Astrocyte (in vitro differentiated cells and primary cell): ENCODE measurements at places on chromosomes 2 and 18. TPM values are rescaled to one million over a fixed set of nuclear protein-coding genes. Genes with fewer than 3 reads are reported as not detected.

- DNase-seq, result peak; percentile 10
Measured at GRCh38 chr2:127106457-127106990, 430 bp downstream of the BIN1 start.

DNA sequence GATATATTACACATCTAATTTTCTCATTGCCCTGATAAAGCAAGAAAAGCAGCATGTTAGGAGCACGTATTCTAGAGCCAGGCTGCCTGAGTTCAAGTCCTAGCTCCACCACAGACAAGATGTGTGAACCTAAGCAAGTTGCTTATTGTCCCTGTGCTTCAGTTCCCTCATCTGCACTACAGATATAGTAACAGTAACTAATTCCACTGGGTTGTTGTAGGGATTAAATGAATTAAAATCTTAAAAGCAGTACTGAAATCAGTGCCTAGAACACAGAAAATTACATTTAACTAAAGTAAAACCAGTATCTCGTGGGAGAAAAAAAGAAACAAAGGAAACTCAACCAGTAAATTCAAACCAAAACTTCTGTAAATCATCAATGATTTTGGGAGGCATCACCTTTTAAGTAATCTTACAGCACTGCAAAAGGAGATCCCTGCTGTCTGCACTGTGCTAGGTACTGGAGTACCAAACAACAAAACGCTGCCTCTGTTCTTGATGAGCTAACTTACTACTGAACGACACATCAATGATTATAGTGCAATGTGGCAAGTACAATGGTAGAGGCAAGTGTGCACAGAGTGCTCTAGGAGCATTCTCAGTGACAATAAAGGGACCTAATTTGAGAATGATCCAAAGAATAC, 7.9 kb downstream of the MAP3K2 start:
- DNase-seq, result no peak

DNA sequence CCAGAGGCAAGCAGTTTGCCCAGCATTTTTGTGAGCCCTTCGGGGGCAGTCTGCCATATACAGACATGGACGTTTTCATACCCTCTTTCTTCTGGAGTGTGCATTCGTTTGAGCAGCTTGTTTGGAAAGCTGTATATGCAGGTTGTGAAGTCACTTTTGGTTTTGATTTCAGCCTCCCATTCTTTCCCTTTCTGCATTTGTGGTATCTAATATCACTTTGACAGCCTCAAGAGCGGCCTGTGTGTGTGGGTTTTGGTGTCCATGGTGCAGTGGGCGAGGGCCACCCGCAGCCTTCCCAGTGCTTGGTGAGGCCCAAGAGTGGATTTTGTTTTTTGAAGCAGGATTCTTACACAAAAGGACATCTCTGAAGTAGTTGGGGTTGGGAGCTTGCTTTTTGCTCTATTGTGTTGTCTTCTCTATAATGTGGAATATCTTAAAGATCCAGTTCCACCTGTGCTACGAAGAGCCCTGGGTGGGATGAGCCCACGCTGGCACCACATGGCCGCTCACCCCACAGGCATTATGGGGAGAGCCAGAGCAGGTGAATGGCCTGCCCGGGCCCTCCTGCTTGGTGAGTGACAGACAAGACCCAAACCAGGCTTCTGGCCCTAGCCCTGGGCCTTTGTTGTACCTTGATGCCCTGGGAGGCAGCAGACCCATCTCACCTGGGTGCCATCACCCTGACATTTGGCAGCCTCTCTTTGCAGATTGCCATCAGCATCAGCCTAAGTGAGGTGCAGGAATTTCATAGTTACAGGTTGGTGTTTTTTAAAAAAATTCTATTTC, 29.5 kb downstream of the INPP4A start:
- no peak for DNase-seq

DNA sequence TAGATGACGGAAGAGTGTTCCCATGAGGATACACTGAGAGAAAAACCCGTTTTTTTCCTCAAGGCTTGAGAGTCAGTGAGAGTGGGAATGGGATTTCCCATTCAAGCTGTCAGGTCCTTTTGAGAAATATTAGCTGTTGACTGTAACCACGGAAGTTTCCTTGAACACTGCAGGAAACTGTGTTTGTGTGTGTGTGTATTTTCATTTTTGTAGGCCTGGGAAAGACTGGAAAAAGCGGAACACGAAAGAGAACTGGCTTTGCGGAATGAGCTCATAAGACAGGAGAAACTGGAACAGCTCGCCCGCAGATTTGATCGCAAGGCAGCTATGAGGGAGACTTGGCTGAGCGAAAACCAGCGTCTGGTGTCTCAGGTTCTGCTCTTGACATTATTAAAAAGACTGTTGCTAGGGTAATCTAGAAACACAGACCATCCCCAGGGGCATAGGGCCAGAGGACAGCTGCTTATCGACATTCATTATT, 98.8 kb upstream of the EML6 start:
- DNase-seq, result no peak

PRKCE gene
- total RNA-seq, result 11.2 and 12.8 TPM in 2 replicates

DNA sequence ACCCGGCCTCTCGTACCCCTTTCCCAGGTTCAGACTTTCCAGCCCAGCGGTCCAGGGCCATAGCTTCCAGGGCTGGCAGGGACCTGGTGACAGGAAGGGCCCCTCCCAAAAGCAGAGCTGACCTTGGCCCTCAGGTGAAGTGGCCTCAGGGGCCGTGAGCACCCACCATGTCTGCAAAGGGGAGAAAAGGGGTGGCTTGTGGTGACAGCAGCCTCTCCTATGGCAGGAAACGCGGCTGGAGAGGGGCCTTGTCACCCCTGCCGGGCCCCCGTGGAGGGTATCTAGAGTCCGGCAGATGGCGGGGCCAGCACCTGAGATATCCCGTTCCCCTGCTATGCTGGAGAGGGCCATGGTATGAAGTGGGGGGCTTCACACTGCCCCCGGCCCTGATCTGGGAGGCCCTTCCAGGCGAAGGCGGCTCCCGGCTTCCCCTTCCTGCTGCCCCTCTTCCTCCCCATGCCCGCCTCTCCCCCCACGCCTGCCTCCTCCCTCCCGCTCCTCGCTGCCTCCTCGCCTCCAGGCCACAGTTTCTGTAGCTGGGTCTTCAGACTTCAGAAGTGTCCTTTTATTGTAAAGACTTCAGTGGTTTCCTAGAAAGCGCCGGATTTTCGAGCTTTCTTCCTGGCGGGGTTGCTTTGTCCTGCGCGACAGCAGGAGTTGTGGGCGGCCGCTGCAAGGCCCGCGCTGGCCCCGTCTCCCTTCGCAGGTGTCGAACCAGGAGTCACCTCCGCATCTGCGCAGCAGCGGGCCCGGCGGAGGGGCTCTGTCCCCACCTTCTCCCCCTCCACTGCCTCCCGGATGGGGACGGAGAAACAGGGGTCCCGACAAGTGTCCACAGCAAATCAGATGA, 240.5 kb upstream of the MYT1L start:
- DNase-seq, result no peak

CIB4 gene
- not detected in 2 replicates for total RNA-seq

ITPRIPL1 gene
- 0.10 and 0.45 TPM in 2 replicates for total RNA-seq

DNA sequence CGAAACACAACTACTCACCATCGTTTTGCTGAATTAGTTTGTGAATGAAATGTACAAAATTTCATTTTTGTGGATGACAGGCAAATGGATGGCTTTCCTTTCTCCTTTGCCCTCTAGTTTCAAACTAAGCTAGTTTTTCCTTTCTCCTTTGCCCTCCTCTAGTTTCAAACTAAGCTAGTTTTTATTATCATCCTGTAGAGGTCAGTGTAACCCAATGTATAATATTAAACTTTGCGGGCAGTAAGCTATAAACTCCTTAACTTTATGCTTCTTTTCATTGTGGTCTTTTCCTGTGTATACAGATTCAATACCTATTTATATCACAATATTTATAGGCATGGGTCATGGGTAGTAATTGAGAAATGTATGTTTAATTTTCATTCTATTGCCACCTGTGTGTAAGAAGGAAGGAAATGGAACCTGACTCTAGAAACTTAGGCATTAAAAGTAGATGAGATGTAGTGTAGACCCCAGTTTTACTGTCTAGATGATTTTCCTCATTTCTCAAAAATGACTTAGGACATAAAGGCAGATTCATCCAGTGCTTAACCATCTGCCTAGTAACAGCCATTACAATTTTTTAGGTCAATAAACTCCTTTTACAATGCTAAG, 58.1 kb downstream of the MAP3K19 start:
- peak; percentile 10 for DNase-seq

GRCh38 chr2:31694444-31694843, 113.7 kb upstream of the SRD5A2 start:
- DNase-seq, result no peak

PIK3C3 gene
- total RNA-seq, result 104 and 106 TPM in 2 replicates

DNA sequence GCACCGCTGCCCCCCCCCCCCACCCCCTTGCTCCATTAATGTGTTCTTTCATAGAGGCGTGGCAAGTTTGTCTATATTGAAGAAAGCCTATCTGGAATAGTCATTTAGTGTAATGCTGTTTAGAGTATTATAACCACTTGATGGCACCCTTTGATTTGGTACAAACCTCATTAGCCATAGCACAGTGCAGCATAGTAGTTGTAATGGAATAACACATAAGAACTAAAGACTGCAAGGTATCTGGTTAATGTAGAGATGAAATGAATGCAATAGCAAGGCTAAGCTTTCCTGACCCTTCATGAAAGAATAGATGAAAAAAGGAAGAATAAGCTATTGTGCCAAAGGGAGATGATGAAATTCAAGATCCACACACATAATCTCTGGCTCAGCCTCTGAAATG, 81.9 kb downstream of the EHBP1 start:
- peak; percentile 29 for DNase-seq

GRCh38 chr2:236180831-236181453, 12.8 kb upstream of the GBX2 start:
- DNase-seq, result peak; percentile 41

GRCh38 chr2:7620255-7620654, 703.0 kb downstream of the RNF144A start:
- DNase-seq, result no peak

DNA sequence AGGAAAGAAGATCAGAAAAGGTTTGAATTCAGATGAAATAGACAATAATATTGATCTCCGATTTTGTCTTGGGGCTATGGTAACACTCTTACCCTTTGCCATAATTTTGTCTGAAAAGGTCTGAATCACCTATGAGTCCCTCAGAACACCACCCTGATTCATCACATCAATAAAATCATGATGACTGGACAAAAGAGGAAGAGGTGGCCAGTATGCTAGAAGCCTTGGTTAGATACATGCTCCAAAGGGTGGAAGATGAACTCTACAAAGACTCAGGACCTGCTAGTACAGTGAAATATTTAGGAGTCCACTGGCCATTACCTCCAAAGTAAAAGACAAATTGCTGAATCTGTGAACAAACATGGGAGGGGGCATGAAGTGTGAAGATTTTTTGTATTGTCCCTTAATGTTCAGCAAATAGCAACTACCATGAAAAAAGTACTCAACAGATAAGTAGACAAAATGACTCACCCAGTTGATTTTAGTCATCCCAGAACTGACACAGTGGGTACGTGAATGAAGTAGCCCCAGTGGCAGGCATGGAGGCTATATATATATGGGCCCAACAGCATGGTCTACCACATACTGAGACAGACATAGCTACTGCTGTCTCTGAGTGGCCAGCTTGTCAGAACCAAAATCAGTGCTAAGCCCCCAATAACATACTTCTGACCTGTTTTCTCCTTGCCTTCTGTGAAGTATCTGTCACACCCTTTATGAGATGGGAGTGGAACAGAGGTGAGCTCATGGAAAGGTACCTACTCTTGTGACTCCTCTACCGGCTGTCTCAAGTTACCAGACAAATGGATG, 36.5 kb upstream of the GLS start:
- peak; percentile 64 for DNase-seq

ASB18 gene
- total RNA-seq, result not detected in 2 replicates

- DNase-seq, result peak; percentile 79
Measured at GRCh38 chr2:191218292-191218898, 26.8 kb upstream of the MYO1B start.

GRCh38 chr2:129056309-129056958, 737.8 kb upstream of the HS6ST1 start:
- no peak for DNase-seq

GRCh38 chr2:231710799-231711676, 2.7 kb downstream of the PTMA start:
- no peak for DNase-seq

SERPINB7 gene
- total RNA-seq, result 11.3 and 18.0 TPM in 2 replicates

DNA sequence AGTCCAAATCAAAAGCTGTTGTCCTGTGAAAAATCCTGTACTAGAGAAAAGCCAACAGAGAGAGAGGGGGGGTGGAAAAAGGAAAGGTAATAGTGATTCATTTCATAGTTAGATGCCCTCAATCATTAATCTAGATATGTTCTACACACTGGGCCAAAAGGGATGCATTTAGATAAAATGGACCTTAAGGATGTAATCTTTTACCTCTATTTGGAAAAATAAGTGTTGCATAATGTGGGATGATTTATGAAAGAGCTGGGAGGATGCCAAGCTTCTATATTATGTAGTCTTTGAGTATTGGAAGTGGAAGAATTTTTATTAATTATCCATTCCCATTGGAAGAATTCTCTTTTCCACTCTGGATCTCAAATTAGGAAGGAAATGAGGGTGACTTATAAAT, 480.5 kb upstream of the ZEB2 start:
- peak; percentile 64 for DNase-seq

TUBB8B gene
- not detected in 2 replicates for total RNA-seq

CNRIP1 gene
- 4.0 and 4.4 TPM in 2 replicates for total RNA-seq

GRCh38 chr2:173741759-173742158, 223.4 kb downstream of the SP3 start:
- no peak for DNase-seq

COLEC12 gene
- 11.6 and 13.2 TPM in 2 replicates for total RNA-seq

GRCh38 chr2:142974288-142975024, 97.0 kb downstream of the KYNU start:
- peak; percentile 44 for DNase-seq

- no peak for DNase-seq
Measured at GRCh38 chr2:238166391-238167343, 7.9 kb downstream of the ERFE start.

LRRC30 gene
- not detected in 2 replicates for total RNA-seq

BCL2 gene
- total RNA-seq, result 1.0 and 1.7 TPM in 2 replicates

DNA sequence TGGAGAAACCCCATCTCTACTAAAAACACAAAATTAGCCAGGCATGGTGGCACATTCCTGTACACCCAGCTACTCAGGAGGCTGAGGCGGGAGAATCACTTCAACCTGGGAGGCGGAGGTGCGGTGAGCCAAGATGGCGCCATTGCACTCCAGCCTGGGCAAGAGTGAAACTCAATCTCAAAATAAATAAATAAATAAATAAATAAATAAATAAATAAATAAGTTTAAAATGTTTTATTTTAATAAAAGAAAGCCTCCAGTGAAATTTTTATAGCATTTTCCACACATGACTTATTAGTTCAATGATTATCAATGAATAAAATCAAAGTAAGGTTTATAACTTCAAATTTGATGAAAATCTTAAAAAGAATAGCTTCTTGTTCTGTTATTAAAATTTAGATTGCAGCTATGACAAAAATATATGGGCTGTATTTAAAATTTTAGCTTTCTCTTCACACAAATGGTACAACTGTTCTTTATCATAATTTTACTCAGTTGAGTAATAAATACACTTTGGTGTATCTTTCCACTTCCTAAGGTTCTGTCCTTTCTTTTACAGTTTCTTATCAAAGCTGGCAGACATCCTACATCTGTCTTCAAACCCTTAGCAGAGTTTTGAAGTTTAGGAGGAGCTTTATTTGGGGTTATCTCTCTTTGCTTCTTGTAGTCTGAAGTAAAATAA, 78.4 kb upstream of the ZSWIM2 start:
- DNase-seq, result no peak
